Stimulated activated CD8-positive, alpha-beta memory T cell treated with anti-CD3 and anti-CD28 coated beads, Interleukin-7, amount 100 ng/mL, for 1 hour (primary cell): ENCODE measurements at places on chromosomes 12 and 14.
A peak's percentile ranks its signal among the peaks of the same experiment; 100 is the strongest.

DNA sequence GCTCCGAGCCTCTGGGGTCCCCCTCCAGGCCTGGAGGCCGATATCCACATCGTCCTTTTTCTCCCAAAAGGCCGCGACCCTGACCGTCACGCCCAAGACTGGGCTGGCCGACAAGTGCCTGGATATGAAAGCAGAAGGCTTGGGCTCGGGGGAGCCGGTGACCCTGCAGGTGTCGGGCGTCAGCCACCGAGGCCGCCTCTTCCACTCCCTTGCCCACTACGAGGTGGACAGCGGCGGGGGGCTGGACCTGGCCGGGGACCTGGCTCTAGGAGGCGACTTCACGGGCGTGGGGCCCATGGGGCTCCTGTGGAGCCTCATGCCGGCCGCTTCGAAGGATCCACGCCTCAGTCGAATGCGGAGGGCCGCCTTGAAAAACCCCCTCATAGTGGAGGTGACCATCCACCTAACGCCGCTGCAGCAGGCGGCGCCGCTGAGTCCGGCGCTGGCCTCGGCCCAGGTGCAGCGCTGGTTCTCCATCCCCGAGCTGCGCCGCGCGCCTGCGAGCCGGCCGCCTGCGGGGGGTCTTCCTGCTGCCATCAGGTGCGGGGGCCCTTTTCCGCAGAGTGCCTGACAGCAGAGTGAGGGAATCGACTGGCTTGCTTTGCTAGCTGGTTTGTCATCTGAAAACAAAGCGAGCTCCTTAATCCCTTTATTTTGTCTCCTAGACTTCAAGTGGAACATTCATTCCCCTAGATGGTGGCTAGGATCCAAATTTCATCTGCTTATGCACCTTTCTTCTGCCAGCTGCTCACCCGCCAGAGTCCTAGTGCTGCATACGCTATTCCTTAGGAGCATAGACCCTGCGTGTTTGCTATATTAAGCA lies 10.6 kb upstream of the DNAL1 start:
- no peak for DNase-seq

DNA sequence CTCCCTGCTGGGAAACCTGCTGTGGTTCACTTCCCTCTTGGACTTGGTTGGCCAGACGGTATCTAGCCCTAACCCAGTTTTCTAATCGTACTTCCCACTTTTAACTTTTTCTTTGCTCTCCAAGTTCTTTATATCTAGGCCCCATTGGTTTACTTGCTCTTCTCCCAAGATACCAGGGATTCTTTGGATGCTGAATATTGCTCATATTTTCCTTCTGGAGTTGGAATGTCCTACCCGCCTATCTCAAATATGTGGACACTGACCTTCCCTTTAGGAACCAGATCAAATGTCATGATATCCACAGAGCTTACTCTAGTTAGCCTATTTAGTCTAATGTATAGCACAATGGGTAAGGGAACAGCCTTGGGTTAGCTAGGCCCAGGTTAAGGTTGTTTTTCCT lies 228.6 kb downstream of the DACT1 start:
- no peak for DNase-seq

GRCh38 chr12:60174476-60174875 lies 578.6 kb downstream of the SLC16A7 start:
- no peak for DNase-seq

- peak; percentile 19 for DNase-seq
Observed at GRCh38 chr14:54566410-54567223, at the start of gene SAMD4A. SAMD4A (plus strand) TSS chr14:54567128; CDS start chr14:54567917, 789 bp downstream.

DNA sequence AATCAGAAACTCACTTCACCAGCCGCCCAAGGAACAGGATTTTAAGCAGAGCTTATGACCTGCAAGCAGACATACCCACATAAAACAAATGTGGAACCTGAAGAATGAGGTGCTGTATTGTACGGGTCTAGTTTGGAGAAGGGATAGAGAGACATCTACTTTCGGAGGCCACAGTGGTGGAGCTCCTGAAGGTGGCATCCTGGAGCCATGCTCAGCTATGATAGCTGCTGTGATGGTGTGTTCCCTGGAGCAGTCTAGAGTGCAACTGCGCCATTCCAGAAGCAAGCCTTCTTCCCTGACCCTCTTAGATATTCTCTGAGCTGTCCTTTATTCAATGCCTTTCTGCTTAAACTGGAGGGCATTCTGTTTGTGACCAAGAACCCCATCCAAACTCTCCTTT lies 402.6 kb downstream of the FUT8 start:
- no peak for DNase-seq

DNA sequence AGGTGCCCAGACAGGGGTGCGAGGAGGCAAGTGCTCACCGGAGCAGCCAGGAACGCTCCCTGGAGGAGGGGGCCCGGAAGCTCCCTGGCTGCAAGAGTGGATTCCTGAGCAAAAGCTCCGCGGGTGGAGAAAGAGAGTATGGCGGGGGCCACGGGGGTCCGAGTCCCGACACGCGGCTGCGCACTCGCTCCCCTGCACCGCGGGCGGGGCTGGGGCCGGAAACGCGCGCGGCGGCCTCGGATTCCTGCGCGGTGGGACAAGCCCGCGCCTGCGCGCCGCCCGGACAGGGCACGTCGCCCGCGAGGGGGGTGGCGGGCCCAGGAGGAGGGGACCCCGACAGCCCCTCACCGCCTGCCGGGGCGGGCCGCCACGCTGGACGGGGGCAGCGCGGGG lies 27.8 kb upstream of the GPR132 start:
- DNase-seq, result peak; percentile 24

DNA sequence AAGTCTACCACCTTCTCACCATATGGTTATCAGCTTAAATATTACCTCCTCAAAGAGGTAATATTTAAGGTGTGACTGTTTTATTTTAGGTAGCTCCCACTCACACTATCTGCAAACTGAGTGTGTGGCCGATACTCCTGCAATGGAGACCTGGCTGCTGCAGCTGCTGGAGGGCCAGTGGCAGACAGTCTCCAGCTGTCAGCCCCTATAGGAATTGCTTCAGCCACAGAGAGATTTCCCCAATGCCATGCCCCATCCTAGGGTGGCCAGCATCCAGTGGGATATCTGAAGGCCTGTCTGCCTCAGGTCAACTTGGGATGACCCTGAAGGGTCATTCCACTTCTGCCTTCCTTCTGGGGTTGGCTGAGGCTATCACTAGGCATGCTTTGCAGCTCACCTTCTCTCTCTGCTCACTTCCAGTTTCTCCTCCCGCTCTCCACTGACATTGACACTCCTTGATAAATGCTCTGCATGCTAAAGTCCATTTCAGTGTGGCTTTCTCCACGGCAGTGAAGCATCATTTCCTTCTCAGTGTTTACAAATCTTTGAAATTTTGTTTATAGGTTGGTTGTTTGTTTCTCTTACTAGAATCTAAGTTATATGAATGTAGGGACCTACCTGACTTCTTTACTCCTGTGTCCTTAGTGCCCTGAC lies 90.2 kb upstream of the USP44 start:
- no peak for DNase-seq

DNA sequence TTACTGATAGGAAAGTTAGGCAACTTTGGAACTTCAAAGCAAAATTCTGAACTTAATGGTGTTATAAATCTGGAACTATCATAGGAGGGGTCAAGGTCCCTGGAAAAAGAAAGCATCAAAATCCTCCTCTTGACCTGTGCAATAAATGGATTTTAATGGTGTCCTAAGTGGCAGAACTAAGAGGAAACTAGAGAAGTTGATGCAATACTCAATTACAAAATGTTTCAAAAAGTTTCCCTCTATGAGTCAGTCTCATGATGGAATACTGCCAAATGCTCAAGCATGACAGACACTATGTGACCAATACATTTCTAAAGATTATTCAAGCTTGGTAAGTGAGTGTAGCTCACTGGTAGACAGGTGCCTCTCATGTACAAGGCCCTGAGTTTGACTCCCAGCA lies 47.7 kb upstream of the ERGIC2 start:
- no peak for DNase-seq

GRCh38 chr12:113416091-113416754 lies 6.0 kb upstream of the SDSL start:
- no peak for DNase-seq

DNA sequence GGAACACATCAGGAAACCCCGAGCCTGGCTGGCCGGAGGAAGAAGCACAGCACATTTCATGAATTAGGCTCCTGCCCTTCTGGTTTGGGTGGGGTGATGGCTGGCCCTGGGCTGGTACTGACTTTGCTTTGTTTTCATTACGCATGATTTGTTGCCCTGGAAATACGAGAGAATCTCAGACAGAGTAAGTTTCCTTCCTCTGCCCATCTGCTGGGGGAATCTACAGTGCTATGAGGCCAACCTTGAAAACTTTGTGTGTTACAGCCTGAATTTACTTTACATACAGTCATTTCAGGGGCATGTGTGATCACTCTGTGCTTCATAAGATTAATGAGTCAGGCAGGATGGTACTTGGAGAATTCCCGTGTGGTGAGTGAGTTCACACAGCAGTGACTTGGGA lies 20.5 kb upstream of the SLC5A8 start:
- no peak for DNase-seq

GRCh38 chr12:19387161-19387560 lies 52.1 kb upstream of the AEBP2 start:
- no peak for DNase-seq

DNA sequence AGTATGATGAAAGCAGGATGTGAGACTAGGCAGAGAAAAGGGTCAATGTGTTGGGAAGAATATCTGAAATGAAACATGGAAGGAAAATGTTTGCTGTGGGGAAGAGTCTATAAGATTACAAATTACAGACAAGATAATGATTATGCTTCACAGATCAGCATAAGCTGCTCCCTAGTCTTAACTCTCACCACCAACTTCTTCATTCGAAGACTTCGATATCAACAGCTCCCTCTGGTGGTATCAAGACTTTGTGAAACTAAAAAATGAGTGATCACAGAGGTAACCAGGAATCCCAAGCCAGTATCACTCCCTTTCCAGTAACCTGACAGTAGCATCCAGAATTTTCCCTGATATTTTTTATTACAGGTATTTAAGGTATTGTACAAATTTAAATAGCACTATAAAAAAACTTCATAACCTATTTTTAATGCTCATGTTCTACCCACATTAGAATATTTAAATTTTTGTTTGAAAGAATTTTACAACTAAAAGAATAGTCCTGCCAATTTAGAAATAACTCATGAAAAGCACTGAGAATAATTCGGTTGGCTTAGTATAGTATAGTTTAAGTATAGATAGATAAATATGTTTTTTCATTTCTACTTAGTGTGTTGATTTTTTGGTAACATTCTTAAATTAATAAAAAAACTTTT lies 84.4 kb downstream of the C2CD5 start:
- DNase-seq, result no peak

- no peak for DNase-seq
Observed at GRCh38 chr12:121676190-121676589, 6.7 kb upstream of the MORN3 start.
